ENCODE measurements at places on chromosomes 3 and 15.
A peak's percentile ranks its signal among the peaks of the same experiment; 100 is the strongest.

DNA sequence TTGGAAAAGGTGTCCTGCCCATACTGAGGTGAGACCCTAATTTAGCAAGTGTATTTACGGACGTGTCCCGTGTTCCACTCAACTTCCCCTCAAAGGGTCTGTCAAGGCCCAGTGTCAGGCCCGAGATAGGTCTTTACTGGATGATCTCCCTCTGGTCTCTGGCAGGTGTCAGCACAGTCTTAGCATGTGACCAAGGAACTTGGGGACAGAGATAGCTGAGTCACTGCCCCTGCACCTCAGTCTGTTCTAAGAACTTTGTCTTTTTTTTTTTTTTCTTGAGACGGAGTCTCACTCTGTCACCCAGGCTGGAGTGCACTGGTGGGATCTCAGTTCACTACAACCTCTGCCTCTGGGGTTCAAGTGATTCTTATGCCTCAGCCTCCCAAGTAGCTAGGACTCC, 32.1 kb upstream of the ALPK3 start:
- no peak for DNase-seq

DNA sequence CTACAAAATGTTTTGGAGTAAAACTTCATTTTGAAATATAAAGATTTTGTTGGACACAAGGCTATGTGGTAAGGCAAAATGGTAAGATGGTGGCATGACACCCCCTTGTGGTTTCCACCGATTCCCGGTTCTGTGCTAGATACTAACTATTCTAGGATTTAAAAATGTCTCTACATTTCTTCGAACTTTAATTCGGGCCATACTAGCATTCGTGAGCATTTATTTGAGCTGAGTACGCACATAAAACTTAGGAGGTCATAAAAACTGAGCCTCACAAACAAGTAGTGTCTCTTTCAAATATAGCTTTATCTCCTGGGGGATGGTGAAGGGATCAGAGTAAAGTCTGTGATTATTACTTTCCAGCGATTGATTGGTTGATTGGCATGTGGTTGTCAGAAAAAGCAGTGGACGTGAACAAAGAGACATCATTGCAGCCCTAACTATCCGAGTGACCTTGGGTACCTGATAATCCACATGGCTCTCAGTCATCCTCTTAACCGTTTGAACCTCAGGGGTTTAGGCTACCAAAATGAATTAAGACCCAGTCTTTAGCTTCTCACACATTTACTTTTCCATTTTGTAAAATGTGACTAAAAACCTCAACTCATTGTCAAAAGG, 1.1 kb upstream of the ZNF639 start:
- DNase-seq, result peak; percentile 74

GRCh38 chr15:45790325-45790943, 155.6 kb downstream of the SQOR start:
- peak; percentile 14 for DNase-seq

DNA sequence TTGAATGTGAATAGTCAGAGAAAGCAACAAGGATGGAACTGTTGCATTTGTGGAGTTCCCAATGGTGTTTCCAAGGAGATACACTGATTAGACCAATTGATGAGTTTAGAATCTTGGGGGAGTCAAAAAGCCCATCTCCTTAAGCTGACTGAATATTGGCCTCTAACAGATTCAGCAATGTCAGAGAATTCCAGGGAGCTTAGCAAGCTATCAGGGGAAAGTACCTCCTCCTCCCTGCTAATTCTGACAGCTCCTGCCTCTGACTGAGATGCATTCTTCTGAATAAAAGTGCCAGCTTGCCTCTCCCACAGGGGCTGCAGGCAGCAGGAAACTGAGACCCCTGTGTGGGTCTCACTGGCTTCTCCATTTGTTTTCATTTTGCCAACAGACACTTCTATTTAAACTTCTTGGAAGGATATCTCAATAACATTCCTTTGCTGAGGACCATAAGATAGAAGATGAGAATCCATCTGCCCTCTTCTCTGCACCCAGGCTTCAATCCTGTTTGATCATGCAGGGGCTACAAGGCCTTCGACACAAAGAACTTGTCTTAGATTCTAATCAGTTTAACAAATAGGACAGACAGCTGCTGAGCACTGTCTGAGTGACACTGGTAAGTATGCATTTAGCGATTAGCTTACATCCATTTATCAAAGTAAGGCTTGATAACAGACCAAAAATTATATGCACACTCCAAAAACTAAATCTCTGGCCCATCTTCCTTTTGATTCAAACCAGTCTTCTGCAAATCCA, 1080.8 kb downstream of the TUSC7 start:
- peak; percentile 21 for DNase-seq

- DNase-seq, result no peak
These were observed 24.5 kb upstream of the PROK2 start for GRCh38 chr3:71809321-71810026.

- DNase-seq, result no peak
These were observed 97.0 kb downstream of the FNDC3B start for GRCh38 chr3:172136330-172136729.

- no peak for DNase-seq
These were observed 43.8 kb downstream of the GRIP2 start for GRCh38 chr3:14496351-14496750.

- no peak for DNase-seq
These were observed 3.1 kb downstream of the CIDEC start for GRCh38 chr3:9876991-9877390.

DNA sequence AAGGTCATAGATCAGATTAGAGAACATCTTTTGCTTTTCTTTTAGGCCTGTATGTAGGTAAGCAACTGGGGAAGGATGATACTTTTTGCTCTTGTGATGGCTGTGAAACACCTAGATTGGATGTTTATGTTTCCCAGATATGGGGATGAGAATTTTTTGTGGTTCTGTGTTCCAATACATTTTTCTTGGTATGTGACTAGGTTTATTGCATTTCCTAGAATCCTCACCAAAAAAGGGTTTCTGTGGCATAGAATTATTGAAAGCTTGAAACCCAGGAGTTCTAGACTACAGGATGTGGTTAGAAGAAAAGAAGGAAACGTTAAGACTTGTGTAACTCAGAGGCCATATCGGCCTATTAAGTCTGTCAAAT, 25.8 kb downstream of the OXNAD1 start:
- DNase-seq, result no peak

- DNase-seq, result no peak
These were observed 35.6 kb upstream of the MKRN3 start for GRCh38 chr15:23529891-23530290.

DNA sequence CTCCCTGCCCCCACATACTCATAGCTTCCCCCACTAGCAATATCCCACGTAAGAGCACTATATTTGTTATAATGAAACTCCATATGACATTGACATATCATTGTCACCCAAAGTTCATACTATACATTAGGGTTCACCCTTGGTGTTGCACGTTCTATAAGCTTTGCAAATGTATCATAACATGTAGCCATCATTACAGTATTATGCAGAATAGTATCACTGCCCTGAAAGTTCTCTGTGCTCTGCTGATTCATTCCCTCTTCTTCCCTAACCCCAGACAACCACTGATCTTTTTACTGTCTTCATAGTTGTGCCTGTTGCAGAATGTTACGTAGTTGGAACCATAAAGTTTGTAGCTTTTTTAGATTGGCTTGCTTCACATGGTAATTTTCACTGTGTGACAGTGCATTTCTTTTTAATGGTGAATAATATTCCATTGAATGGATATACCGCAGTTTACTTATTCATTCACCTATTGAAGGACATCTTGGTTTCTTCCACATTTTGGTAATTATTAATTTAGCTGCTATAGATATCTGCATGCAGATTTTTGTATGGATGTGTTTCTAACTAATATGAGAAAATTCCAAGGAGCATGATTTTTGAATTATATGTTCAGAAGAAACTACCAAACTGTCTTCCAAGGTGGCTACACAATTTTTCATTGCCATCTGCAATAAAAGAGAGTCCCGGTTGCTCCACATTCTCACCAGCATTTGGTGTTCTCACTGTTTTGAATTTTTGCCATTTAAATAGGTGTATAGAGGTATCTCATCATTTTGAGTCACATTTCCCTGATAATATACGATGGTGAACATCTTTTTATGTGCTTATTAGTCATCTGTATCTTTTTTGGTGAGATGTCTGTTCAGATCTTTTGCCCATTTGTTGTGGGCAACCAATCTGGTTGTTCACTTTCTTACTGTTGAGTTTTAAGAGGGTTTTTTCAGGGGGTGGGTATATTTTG, 59.7 kb downstream of the CD200 start:
- DNase-seq, result no peak

All from Ammon's horn (tissue), 1 donor.